B cell (primary cell): ENCODE measurements at places on chromosomes 1 and 21. TPM values are rescaled to one million over a fixed set of nuclear protein-coding genes. Genes with fewer than 3 reads are reported as not detected.

- peaks cover 4% of the 10 kb centered on the region for H3K27me3 ChIP-seq
- H3K27ac ChIP-seq = no peak overlapping the region
- no peaks in the 10 kb centered on the region for H3K36me3 ChIP-seq
Measured at GRCh38 chr21:35780983-35781382, 279.3 kb downstream of the SETD4 start.

DNA sequence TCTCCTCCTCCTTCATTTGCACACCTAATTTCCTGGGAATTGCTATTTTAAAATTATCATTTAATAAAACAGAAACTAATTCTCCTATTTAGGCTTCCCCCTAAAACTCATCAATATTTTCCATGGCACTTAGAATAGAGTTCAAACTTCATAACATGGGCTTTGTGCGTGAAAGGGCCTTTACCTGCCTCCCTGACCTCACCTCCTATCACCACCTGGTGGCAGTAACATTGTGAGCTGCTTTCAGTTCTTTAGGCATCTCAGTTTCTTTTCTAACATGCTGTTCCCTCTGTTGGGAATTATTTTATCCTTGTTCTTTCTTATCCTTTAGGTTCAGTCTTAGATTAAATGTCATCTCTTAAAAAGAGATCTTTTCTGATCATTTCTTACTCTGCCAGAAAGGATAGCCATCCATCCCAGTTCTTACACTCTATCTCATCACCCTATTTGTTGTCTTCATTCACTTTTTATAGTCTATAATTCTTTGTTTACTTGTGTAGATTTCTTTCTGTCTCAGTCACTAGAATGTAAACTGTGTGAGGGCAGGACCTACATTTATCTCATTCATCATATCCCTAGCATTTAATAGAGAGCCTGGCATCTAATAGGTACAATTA, 133.8 kb upstream of the KIAA1614 start:
- no peak overlapping the region for H3K4me3 ChIP-seq
- no peak overlapping the region for H3K27ac ChIP-seq
- no peaks in the 10 kb centered on the region for H3K4me1 ChIP-seq
- DNase-seq = peak; percentile 4
- H3K36me3 ChIP-seq = no peaks in the 10 kb centered on the region

DNA sequence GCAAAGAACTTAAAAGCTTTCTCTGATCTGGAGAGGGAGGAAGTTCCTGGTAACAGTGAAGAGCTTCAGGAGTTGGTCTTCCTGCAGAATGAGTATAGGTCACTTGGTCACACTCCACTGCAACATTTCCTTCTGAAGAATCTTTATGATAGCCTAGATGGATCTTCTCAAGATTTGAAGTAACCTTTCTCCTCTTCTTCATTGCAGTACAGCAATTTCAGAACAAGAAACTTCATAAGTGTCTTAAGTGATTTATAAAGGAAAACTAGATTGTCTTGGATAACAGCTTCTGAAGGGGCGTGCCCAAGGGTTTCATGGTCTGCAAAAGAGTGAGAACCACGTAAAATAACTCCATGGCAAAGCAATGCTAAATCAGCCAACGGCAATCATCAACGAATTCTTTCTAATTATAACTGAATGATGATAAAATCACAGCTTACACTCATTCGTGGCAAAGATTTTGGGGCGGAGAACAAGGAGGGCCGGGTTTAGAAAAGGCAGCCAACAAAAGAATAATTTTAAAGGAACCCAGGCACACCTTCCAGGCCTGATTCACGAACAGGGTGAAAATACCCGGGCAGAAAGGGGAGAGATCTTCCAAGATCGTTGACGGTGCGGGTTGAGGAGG, 53.9 kb upstream of the ASPM start:
- peaks cover 19% of the 10 kb centered on the region for H3K4me1 ChIP-seq
- no peaks in the 10 kb centered on the region for H3K36me3 ChIP-seq
- no peak for DNase-seq
- peak overlapping the region; percentile 84 for H3K27ac ChIP-seq

DNA sequence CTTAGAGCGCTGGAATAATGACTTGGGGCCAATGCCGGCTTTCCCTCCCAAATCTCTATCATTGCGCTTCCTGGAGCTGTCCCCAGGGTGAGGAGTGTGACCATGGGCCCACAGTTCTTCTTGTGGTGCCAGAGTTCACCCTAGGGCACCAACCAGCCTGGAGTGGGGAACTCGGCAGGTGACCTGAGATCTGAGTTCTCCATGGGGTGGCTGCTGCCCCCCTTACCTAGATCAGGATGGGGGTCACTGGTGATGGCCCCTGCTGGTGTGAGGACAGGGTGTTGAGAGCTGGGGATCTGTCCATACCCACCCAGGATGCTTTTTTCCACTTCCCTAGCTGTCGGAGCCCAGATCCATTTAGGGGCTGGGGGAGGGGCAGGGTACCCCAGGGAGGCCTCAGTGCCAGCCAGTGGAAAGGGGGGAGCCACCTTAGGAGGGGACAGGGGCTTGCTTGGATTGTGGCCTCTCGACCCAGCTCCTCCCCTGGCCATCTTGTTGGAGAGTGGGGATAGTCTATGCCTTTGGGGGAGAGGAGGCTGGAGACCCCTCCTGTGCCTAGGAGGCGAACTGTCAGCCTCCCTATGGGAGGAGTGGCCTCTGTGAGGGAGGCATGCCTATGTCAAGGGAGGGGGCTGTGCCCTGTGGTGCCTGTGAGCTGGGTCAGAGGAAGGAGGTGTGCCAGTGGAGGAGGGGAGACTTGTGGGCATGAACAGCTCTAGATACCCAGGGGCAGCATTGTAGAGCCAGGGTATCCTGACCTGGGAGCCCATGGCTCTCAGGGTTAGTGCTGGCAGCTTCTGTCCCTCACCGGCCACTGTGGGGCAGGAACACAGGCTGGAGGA, 1.7 kb downstream of the FOXO6 start:
- H3K36me3 ChIP-seq = no peaks in the 10 kb centered on the region
- peaks cover 6% of the 10 kb centered on the region for H3K27me3 ChIP-seq
- peaks cover 40% of the 10 kb centered on the region for H3K4me1 ChIP-seq
- peak; percentile 36 for DNase-seq

- H3K27ac ChIP-seq = no peak within 1 kb of the TSS
- H3K4me1 ChIP-seq = peaks cover 57% of the 10 kb centered on the region
- H3K4me3 ChIP-seq = no peak within 1 kb of the TSS
- H3K27me3 ChIP-seq = no peaks in the 10 kb centered on the region
- peak; percentile 84 for DNase-seq
Measured at GRCh38 chr1:1173793-1174415, at the start of gene TTLL10. Gene TTLL10, plus strand, starts transcription at chr1:1173880. Its CDS starts 5,336 bp downstream, at chr1:1179216.

DNA sequence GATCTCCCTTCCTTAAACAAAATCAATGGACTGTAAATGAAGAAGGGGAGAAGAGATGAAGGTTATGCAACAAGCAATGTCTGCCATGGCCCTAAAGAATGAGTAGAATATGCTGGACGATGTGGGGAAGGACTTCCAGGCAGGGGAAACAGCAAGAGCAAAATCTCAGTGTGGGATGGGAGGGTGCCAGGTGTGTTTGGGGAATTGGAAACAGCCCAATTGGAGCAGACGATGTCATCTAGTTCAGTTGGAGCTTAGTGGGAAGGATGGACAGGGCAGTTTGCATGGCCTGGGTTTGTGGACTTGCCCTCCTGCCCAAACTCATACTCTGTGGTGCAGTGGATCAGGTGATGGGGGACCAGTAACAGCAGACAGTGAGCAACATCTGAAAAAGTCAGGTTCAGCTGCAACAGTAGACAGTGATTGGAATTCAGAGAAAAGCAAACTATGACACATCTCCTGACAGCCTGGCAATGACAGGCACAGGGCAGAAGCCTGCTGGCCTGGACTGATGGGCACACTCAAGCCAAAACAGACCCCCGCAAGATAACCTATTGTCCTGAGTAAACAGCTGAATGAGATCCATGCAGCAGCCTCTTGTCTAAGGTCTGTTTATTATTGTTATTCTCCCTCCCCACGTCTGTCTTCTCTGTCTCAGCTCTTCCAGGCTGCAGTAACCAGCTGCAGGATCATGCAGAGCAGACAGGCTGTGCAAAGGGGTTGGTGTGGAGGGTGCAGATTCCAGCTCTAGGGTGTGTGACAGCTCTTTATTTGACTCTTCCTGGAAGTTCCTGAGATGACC, 50.5 kb upstream of the PRELP start:
- H3K4me1 ChIP-seq = peaks cover 3% of the 10 kb centered on the region
- peaks cover 2% of the 10 kb centered on the region for H3K27me3 ChIP-seq
- H3K36me3 ChIP-seq = no peaks in the 10 kb centered on the region
- H3K27ac ChIP-seq = no peak overlapping the region

GRCh38 chr1:81756872-81757271, 43.9 kb upstream of the ADGRL2 start:
- H3K36me3 ChIP-seq = no peaks in the 10 kb centered on the region
- H3K4me3 ChIP-seq = no peak overlapping the region

DNA sequence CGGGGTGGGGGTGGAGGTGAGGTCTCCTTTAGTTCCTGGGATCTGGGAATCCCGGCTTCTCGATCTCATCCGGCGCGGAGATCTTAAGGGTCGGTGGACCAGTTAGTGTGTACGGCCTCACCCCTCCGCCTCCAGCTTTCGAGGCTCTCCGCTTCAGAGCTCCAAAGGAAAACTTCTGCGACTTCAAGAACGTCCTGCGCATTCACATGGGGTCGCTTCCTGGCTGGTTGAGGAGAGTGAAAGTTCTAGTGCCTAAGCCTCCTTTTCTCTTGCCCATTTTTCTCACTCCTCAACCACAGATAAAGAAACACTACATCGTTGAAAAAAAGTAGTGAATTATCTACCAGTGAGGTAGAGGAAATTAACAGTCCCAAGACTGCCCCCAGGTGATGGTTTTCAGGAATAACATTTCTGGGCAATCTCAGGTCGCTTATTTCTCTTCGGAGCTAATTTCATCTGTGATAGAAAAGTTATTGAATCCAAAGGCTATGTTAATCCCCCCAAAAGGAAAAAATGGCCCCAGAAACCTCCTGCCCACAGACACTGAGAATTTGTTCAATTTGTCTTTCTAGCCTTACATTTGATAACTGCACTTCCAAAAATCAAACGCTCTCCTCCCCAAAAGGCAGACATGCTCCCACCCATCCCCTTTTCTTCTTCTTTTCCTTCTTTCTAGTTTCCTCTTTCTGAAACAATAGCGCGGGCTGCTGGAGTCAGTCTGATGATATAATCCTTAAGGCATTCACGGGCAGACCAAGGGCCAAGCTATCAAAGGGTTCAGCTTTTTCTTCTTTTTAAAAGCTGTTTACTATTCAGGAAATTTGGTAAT, 20.6 kb upstream of the TBX15 start:
- H3K4me3 ChIP-seq = peak overlapping the region; percentile 3
- peak; percentile 58 for DNase-seq
- H3K27ac ChIP-seq = no peak overlapping the region
- peaks cover 55% of the 10 kb centered on the region for H3K27me3 ChIP-seq
- peaks cover 18% of the 10 kb centered on the region for H3K4me1 ChIP-seq

- no peak overlapping the region for H3K4me3 ChIP-seq
- no peaks in the 10 kb centered on the region for H3K27me3 ChIP-seq
Measured at GRCh38 chr1:167462341-167462740, 56.0 kb downstream of the CD247 start.

Gene RPE65
- not detected in 2 replicates for polyA plus RNA-seq

GRCh38 chr1:49728377-49728776, 295.4 kb downstream of the AGBL4 start:
- H3K27ac ChIP-seq = no peak overlapping the region
- no peaks in the 10 kb centered on the region for H3K36me3 ChIP-seq
- H3K4me3 ChIP-seq = no peak overlapping the region
- no peaks in the 10 kb centered on the region for H3K4me1 ChIP-seq

- no peaks in the 10 kb centered on the region for H3K36me3 ChIP-seq
- no peaks in the 10 kb centered on the region for H3K27me3 ChIP-seq
- no peak overlapping the region for H3K4me3 ChIP-seq
- H3K27ac ChIP-seq = no peak overlapping the region
Measured at GRCh38 chr1:86296305-86297205, 99.6 kb downstream of the ODF2L start.

GRCh38 chr1:75067975-75068374, 66.2 kb upstream of the LHX8 start:
- H3K36me3 ChIP-seq = no peaks in the 10 kb centered on the region
- no peaks in the 10 kb centered on the region for H3K27me3 ChIP-seq
- no peak overlapping the region for H3K27ac ChIP-seq
- no peak overlapping the region for H3K4me3 ChIP-seq
- no peak for DNase-seq

- no peak overlapping the region for H3K27ac ChIP-seq
- DNase-seq = no peak
- no peak overlapping the region for H3K4me3 ChIP-seq
Measured at GRCh38 chr1:156467385-156467784, 33.2 kb downstream of the MEF2D start.

Gene CD101
- 0.19 and 0.46 TPM in 2 replicates for polyA plus RNA-seq

Gene DAB1
- not detected in 2 replicates for polyA plus RNA-seq

- H3K27ac ChIP-seq = no peak overlapping the region
- H3K36me3 ChIP-seq = no peaks in the 10 kb centered on the region
- H3K4me1 ChIP-seq = no peaks in the 10 kb centered on the region
- H3K4me3 ChIP-seq = no peak overlapping the region
- no peak for DNase-seq
Measured at GRCh38 chr1:45172005-45172404, 34.4 kb downstream of the ZSWIM5 start.

Gene FOXO6
- 0.06 and 0.50 TPM in 2 replicates for polyA plus RNA-seq

Gene ZSWIM5
- polyA plus RNA-seq = 0.23 and 0.36 TPM in 2 replicates

- no peaks in the 10 kb centered on the region for H3K27me3 ChIP-seq
- no peak overlapping the region for H3K27ac ChIP-seq
- H3K4me1 ChIP-seq = no peaks in the 10 kb centered on the region
- DNase-seq = no peak
- no peak overlapping the region for H3K4me3 ChIP-seq
Measured at GRCh38 chr1:100292711-100293110, 26.7 kb downstream of the RTCA start.

DNA sequence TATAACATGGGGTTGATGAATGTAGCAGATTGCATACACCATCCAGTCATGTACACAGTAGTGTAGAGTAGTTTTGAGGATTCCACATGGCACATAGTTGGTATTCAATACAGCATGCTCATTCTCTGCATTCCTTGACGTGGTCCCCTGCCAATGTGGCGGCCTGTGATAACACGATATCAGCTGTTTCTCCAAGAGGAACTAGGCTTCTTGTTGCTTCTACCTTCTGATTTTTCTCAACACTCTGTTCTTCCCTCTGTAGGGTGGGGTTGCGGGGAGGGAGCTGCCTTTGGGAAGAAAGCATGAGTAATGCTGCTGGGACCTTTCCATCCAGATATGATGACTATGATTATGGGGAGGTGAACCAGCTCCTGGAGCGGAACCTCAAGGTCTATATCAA, 19.4 kb downstream of the SESN2 start:
- no peaks in the 10 kb centered on the region for H3K27me3 ChIP-seq
- no peak for DNase-seq
- no peak overlapping the region for H3K4me3 ChIP-seq
- no peaks in the 10 kb centered on the region for H3K4me1 ChIP-seq

Gene OR10J4
- not detected in 2 replicates for polyA plus RNA-seq

Gene SLC45A3
- 23.9 and 27.4 TPM in 2 replicates for polyA plus RNA-seq

DNA sequence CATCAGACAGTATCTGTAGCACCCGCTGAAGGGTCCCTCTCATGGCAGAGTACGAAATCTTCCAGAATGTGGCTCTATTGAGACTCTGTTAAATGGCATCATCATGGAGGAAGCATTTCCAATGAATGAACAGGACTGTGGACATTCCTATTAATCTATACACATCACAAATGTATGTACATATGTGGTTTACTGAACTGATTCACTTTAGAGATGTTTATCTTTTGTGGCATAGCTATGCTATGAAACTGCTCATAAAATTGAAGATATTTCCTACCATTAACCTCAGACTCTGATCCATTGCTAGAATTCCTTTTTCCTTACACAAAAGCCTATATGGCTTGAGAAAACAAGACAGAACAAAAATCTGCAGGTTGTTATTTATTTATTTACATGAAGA, 259.6 kb upstream of the RRP15 start:
- no peaks in the 10 kb centered on the region for H3K27me3 ChIP-seq
- H3K4me3 ChIP-seq = no peak overlapping the region
- DNase-seq = no peak
